ENCODE measurements at places on chromosomes 2 and 18.

- DNase-seq = no peak
Measured at GRCh38 chr2:117943013-117943672, 70.7 kb downstream of the CCDC93 start.

GRCh38 chr2:218047536-218048225 lies 21.4 kb upstream of the RUFY4 start:
- no peak for DNase-seq

GRCh38 chr2:99112617-99113016 lies 28.9 kb upstream of the C2orf15 start:
- DNase-seq = no peak

DNA sequence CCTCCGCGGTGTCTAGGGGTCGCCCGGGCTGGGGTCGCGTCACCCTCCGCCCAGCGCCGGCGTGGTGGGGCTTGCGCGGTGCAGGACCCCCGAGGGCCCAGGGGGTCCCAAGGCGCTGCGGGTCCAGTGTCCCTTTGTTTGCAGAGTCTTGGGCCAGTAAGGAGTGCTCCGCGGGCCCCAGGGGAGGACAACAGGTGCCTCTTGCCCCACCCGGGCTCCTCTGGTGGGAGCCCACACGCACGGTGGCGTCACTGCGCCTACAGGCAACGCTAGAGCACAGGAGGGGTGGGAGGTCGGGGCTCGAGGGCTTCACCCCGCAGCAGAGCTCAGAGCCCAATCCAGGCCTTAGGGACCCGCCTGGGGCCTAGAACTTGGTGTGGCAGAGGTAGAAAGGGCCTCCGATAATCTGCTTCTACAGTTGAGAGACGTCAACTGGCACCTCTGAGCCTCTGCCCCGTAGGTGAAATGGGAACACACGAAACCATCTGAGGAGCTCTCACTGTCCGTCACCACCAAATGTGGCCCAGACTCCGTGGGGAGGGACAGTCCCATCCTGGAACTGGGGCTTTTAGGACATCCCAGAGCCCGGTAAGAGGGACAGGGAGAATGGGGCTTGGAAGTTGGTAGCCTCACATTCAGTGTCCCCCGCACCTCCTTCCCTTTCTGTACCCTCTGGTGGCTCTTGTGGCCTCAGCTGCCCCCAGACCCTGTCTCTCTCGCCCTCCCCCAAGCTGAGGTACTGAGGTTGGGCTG lies 1.4 kb downstream of the ARID5A start:
- no peak for DNase-seq

DNA sequence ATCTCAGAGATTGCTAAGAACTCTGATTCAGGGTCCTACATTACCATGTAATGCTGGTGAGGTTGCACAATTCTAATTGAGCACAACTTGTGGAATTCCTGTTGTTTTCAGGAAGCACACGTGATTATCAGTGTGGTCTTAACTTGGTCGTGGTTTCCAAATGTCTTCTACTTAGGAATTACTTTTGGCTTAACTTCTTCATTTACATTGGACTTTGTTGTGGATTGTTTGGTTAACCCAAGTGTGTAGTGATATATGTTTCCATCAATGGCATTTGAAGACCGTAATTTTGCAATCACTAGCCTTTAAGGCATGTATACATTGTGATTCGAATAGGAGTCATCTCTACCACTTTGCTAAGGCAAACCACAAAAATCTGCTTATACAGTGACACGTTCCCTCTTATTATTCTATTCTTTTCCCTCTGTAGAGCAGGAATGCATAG lies 373.3 kb downstream of the IRS1 start:
- no peak for DNase-seq

GRCh38 chr2:168422584-168422983 lies 33.5 kb upstream of the CERS6 start:
- no peak for DNase-seq

GRCh38 chr2:176174824-176175708 lies 13.4 kb upstream of the HOXD1 start:
- no peak for DNase-seq

DNA sequence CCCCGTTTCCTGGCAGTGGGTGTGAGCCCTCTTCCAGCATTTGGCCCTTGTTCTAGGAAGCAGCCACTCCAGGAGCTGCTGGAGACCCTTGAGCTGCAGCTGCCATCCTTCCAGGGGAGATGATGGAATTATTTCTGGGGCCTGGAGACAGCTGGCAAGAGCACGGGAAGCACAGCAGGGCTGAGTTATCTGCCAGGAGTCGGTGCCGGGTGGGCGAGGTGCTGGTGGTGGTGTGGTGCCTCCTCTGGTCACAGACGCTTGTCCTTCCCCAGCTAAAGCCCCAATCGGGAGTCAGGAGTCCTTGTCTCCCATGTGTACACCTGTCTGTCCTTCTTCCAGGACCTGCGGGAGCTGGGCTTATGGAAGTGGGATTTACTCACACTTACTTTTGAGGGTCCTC lies 36.0 kb downstream of the DPYSL5 start:
- no peak for DNase-seq

DNA sequence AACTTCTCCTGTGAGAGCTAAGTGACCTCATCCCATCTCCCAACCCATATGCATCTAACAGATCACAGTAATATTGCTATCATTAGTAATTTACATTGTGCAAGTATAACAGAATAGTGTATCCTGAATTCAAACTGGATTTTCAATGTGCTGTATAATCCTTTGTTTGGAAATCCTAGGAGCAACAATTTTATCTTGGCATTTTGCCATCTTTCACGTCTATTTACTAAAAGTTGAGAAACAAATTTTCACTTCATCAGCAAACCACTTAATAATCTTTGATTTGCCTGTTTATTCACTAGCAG lies 3.8 kb downstream of the HNRNPLL start:
- no peak for DNase-seq

DNA sequence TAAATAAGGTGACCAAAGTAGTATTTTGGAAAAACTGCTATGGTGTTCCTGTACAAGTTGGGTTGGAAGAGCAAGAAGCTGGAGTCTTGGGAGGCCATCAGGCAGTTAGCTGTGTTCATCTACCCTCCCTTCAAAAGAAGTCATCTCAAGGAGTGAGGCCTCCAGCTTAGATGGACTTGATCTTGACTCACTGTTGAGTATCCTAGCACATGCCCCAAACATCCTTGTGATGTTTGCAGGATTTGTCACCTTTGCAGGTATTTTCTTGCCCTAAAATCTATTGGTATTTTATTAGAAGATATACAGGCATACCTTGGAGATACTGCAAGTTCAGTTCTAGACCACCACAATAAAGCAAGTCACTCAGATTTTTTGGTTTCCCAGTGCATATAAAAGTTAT lies 30.2 kb downstream of the RNMT start:
- no peak for DNase-seq

- no peak for DNase-seq
Measured at GRCh38 chr2:85778646-85779379, 25.0 kb downstream of the ATOH8 start.

GRCh38 chr2:219252084-219252483 lies 959 bp upstream of the TUBA4B start:
- no peak for DNase-seq
